ENCODE measurements at places on chromosomes 16 and 17.
A peak's percentile ranks its signal among the peaks of the same experiment; 100 is the strongest.

- DNase-seq = no peak
Measured at GRCh38 chr16:77668201-77668600, 54.1 kb upstream of the NUDT7 start.

GRCh38 chr17:73064084-73064938 lies 28.2 kb downstream of the SLC39A11 start:
- no peak for DNase-seq

- DNase-seq = no peak
Measured at GRCh38 chr16:79182616-79183015, 417.9 kb downstream of the MAF start.

GRCh38 chr17:83064732-83065659 lies 14.4 kb upstream of the METRNL start:
- no peak for DNase-seq

DNA sequence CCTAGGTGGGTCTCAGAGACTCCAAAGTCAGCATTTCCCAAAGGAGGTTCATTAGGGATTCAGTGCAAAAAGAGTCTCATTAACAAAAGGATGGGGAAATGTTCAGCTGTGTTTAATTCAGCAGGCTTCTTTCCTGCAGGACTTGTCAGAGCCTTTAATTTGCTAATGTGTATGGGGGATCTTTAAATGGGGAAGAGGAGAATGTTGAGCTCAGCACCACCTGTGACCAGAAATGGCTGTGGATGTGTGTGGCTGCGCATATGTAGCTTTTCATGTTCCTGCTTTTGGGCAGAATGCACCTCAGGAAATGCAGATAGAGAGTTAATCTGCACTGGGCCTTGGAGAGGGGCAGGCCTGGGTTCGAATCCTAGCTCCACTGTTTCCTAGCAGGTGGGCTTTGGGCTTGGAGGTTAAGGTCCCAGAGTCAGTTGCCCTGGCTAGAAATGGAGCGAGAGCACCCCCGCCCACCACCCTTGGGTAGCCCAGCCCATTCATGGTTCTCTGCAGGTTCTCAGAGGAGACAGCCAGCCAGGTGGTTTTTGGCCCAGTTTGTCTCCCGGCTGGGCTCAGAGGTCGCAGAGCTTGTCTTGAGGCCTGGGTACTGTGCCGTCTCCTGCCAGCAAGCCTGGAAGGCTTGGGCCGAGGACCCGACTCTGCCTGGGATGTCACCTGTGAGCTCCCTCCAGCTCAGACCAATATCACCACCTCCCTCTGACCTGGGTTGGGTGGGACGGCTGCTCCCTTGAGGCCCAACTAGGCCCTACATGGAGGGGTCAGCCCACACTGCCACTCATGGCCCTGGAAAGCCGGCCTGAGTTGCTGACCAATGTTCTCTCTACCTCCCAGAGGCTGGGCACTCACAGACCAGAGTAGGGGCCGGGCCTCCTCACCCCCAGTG lies 9.3 kb downstream of the ADCY7 start:
- no peak for DNase-seq

DNA sequence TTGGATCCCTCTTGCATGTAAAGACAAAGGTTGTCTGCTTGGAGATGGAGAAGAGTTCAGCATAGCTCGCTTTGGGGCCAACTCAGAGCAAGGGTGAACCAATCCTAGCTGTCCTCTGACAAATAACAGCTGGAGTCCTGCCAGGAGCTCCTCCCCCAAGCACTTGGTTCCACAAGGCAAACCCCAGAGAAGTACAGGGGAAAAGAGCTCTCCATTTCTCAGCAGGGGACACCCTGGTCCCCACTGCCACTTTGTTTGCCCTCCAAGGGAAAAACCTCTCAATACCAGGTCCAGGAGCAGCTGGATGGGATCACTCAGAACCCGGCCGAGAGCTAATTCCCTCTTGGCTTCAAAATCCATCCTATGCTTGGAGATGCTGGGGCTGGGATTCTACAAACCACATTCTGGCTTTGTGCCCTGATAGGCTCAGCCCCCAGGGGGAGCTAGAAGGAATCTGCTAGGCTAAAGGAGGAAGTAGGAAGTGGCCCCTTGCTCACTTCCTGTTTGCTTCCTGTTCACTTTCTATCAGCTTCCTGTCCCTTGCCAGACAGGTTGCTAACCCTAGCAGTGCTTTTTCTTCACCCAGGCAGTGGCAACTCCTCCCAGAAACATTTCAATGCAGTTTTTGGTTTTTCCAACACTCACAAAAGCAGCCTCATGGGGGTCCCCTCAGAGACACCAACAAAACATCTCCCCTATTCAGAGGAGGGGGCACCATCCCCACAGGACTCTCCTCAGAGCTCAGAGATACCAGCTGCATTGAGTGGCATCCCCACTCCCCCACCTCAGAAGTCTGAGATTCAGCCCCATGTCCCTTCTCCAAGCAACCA lies 30.7 kb downstream of the CDRT4 start:
- peak; percentile 41 for DNase-seq

- no peak for DNase-seq
Measured at GRCh38 chr17:79027925-79028491, 4.0 kb downstream of the C1QTNF1 start.

GRCh38 chr17:71084219-71084618 lies 914.9 kb downstream of the KCNJ2 start:
- peak; percentile 34 for DNase-seq

DNA sequence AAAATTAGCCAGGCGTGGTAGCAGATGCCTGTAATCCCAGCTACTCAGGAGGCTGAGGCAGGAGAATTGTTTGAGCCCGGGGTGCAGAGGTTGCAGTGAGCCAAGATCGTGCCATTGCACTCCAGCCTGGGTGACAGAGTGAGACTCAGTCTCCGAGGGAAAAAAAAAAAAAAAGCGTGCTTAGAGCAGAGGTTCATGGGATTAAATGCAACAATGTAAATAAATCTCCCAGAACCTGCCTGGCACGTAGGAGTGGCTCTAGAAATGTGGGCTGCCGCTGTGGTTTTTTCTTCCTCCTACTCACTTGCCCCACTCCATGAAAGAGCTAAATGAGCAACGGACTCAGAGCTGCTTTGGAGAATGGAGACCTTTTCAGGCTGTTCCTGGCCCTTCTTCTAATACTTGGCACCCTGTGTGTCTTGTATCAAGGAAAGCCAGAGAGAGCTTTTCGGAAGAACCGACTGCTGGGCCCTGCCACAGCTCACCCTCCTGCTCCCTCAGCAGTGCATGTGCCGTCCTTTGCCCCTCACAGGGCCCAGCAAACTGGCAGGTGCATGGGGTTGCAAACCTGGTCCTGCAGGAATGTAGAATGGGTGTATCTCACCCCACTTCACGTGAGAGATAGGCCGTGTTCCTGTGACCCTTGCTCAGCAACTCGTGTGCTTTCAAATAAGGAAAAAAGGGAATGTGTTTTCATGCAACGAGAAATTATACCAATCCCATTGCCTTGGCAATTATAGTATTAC lies 52.0 kb downstream of the LDHD start:
- DNase-seq = no peak

DNA sequence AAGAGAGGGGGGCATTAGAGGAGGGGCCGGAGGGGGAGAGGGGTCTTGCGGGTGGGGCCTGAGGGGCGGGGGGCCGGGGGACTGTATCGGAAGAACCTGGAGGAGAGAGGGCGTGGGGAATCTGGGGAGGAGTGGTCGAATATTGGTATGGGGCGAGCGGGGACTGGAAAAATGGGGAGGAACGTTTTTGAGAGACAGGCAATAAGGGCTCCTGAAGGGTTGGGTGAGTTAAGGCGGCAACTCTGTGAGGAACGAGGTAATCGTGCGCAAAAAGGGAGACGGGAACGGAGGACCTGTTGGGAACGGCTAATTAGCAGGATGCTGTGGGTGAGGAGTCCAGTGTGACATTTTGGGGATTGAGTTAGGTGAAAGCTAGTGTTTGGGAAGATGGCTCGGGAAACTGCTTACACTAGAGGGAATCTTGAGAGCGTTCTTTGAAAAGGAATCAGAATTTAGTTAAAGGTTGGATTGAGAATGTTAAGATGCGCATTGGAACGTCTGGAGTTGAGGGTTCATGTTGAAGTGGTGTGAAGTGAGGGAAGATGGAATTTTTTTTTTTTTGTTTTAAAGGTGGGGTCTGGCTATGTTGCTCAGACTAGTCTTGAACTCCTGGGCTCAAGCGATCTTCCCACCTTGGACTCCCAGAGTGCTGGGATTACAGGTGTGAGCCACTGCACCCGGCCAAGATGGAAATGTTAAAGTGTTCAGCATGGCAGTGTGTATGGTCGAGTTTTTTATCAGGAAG lies 662 bp downstream of the WIPF2 start:
- no peak for DNase-seq

GRCh38 chr16:29664091-29664921 lies 1.3 kb downstream of the SPN start:
- peak; percentile 49 for DNase-seq

- DNase-seq = no peak
Measured at GRCh38 chr16:81810894-81811538, 31.9 kb downstream of the PLCG2 start.

GRCh38 chr17:32517982-32518381 lies 31.2 kb downstream of the CDK5R1 start:
- DNase-seq = no peak

GRCh38 chr17:41415833-41416335 lies 8.5 kb downstream of the KRT37 start:
- no peak for DNase-seq

DNA sequence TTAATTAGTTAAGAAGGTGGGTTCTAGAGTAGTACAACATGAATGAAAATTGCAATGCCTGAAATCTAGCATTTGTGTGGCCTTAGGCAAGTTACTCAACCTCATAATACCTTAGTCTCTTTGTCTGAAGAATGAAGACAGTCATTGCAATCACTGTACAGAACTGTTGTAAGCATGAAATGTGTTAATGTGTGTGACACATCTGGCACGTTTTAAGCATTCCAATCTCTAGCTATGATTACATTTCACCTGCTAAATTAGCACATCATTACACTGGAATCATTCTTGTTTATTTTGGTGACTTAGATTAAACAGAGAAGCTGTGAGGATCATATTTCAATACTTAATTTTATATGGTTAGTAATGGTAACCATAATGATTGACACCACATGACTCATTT lies 629.7 kb upstream of the KIF2B start:
- no peak for DNase-seq

DNA sequence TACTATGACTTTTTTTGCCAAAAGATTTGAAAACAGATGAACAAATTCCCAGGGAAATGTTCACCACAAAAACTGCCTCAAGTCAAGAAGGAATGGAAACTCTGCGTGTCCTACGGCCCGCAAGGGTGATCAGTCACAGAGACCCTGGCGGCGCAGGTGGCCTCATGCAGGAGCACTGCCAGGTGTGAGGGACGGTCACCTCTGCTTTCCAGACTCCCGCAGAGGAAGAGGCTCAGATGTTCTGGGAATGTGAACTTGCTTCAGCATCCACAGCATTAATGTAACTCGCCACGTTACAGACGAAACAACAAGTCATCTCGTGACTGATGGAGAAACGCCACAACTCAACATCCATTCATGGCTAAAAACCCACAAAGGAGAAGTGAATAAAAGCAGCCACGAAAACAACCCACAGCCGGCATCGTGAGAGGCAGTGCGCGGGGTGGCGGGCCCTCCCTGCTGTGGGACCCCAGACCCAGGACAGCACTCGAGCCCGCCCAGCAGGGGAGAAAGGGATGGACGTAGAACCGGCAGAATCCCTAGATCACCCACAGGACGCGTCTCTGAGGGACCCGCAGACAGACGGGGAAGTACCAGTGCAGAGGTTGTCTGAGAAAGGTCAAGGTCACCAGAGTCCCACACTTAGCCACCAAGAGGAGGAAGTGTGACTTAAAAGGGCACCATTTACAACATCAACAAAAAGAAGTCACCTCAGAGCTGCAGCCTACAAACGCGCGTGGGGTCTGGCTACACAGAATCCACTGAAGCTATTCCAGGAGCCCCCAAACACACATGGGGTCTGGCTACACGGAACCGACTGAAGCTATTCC lies 76.9 kb upstream of the GNG13 start:
- DNase-seq = no peak

DNA sequence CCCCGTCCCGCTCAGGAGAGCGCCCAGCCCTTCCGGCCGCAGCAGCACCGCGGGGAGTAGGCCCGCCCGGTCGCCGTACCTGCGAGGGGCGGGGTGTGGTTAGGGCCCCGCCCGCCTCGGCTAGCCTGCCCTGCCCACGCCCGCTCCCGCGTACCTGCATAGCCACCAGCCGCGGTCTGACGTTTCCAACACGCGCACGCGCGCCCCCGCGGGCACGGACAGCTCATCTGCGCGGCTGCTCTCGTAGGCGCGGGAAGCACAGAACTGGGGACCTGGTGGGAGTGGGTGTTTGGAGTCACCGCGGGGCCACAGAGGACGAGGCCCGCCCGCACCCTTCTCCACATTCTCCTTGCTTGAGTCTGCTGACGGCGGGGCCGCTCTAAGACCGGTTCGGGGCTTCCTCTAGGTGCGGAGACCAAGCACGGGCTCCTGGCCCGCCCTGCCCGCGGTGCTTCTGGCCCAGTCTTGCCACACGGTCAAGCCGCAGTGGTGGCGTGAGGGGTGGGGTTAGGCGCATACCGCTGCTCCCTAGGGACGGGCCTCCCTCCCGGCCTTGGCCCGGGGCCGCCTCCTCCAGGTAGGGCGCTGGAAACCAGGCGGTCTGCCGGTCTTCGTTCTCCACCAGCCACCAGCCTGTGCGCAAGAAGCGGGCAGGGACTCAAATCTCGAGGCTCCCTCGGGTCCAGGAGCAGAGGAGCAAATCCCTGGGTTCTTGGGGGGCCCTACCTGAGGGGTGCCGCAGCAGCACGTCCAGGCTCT lies 1.8 kb downstream of the NOXO1 start:
- DNase-seq = no peak

DNA sequence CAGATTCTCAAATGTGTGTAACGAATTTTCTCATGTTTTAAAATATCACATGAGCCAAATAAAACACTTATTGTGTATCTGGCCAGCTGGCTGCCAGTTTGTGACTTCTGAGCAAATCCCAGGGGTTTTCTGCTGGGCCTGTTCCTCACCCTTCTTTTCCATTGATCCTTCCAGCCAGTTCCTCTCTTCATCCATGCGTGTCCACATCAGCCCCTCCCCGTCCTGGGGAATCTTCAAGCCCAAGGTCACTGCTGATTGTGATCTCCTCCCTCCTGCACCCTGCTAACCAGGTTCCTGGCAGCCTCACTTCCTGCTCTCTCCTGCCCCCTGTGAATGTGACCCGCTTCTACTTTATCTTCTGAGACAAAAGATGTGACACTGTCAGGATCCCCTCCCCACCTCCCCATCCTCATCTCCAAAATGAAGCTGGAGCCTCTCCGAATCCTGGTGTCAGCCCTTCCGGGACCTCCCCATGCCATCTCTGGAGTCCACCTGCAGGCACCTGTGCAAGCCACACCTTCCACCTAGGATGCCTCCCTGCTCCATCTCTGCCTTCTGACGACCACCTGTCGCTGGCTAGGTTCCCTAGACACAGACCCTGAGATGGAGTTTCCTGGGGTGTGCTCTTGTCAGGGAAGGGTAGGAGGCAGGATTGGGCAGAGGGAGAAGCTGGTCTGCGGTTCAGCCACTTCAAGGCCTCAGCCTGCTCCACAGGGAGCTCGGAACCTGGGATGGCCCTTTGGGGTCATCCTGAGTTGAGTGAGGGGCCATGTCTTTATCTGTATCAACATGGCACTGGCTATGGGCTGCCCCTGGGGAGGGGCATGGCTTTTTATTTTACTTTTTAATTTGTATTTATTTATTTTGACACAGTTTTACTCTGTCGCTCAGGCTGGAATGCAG lies 205.1 kb downstream of the KATNIP start:
- no peak for DNase-seq

- DNase-seq = no peak
Measured at GRCh38 chr17:57326764-57327163, 70.4 kb downstream of the MSI2 start.
